ENCODE measurements at places on chromosomes 2 and 18. TPM values are rescaled to one million over a fixed set of nuclear protein-coding genes. Genes with fewer than 3 reads are reported as not detected.

C2orf15 gene
- 0.42 TPM for total RNA-seq

THAP4 gene
- 22.1 TPM for total RNA-seq

ELOA2 gene
- not detected for total RNA-seq

OTOS gene
- total RNA-seq = not detected

THSD7B gene
- 0.11 TPM for total RNA-seq

CXCR1 gene
- 0.40 TPM for total RNA-seq

IL1RL2 gene
- 3.1 TPM for total RNA-seq

TNFAIP6 gene
- not detected for total RNA-seq

NCKAP5 gene
- total RNA-seq = 8.5 TPM

MC4R gene
- not detected for total RNA-seq

AGXT gene
- 1,833 TPM for total RNA-seq

STEAP3 gene
- 136 TPM for total RNA-seq
